Anterior cingulate cortex (tissue), 58 donors: ENCODE measurements at places on chromosomes 2 and 18.

- no peak for DNase-seq
Measured at GRCh38 chr2:180038997-180039396, 31.9 kb upstream of the CWC22 start.

- no peak for DNase-seq
Measured at GRCh38 chr18:54806526-54806925, 21.8 kb upstream of the RAB27B start.

DNA sequence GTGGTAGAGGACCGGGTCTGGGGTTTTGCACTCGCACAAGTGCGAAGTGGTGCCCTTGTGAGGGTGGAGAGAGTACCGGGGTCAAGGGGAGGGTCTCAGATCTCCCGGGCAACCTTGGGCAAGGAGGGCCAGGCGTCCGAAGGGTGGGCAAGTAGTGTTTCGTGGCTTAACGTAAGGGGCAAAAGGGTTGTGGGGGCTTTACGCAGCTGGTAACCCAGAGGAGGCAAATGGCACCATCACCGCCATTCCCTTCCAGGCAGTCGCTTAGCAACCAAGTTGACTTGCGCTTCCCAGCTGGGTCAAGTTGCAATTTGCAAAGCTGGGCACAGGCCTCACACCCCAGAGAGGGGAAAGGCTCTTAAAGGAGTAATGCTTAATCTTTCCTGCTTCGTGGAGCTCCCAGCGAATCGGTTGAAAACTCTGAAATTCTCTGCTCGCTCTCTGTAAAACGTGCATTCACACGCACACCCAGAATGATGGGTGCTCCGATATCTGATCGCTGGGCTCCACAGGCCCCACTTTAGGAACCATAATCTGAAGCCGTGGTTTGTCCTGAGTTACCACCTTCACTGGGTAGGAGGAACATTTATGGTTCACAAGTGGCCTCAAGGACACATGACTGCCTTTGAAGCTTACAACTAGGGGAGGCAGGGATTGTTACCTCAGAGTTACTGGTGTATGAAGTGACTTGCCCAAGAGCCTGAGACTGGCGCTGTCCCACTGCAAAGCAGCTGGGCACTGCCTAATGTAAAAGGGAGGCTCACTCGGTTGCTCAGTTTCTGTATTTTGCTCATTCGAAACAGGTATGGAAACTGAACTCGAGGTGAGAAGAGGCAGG is 127.9 kb downstream of the UXS1 start:
- no peak for DNase-seq

DNA sequence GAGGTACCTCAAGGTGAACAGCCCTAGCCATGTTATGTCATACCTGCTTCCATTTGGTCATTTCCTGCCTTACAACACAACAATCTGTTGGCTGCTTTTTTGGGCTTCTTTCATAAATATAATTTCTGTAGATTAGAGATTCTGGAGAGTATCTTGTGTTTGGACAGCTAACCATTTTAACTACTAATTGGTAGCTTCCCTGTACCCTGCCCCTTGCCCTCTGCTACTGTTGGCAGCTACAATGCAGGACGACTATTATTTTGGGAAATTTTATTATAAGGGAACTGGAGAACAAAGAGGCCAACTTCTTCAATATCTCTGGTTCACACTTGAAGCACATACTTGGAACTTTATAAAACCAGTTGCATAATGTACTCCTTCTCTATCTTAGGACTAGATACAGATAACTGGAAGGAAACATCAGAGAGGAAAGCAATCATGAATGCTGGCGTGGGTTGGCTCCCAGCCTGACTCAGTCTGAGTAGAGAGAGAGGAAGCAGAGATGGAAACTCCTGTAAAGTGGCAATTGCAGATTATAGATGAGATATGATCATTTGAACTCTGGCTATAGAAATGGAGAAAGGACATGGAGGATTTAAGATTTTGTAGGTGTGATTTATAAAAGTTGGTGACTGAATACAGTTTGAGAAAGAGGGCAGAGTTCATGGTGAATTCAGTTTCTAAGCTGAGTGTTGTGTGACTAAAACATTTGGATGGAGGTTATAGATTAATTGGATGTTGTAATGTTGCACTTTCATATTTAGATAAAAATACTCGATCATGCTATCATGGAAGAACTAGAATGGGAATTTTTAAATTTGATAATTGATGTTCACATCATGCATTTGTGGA is 74.5 kb downstream of the MDH1 start:
- no peak for DNase-seq

GRCh38 chr2:60759654-60760053 is 3.6 kb downstream of the PAPOLG start:
- DNase-seq = no peak

DNA sequence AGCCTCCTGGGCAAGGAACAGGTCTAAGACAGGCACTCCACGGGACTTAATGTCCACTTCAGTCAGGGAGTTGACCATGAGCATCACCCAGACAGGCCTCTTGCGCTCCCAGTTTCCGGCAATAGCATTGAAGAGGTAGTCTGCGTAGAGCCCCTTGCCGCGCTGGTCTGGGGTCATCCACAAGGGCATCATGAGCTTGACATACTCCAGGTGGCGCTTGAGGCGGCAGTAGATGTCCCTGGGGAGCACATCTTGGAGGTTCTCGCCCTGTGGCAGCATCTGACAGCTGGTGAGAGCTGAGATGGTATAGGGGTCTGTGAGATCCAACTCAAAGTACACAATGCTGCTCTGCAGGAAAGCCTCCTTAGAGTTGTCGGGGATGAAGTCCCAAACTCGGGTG is 10.6 kb downstream of the TRABD2A start:
- no peak for DNase-seq

DNA sequence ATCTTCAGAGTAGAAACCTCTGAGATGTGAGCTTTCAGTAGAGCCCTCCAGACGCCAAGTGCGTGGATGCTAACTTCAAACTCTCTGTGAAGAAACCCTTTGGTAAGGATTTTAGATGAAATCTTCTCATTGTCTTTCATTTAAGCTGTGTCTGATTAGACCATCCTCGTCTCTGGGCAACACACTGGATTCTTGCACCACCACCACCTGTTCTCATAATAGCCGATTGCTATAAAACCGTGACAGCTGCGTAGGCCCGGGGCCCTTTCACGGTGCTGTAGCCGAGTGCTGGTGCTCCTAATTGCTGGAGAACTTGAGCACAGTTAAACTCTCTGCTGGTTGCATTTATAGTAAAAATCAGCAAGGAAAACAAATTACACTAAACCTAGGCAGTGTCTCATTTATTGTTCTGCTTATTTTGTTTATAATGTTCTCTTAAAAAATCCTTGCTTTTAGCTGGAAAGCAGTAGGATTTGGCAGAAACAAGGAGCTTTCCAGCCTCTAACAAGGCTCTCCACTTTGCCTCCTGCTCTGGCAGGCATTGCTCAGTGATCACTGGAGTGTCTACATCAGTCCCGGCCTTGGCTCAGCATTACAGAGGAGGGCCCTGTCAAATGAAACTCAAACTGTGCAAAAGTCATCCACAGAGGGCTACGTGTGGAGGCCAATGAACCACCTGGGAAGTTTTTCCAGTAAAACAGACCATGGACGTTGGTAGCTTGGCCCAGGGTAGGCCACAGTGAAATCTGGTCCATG is 40.9 kb upstream of the MBP start:
- no peak for DNase-seq

- DNase-seq = peak; percentile 34
Measured at GRCh38 chr18:8480506-8481328, 128.5 kb upstream of the RAB12 start.

DNA sequence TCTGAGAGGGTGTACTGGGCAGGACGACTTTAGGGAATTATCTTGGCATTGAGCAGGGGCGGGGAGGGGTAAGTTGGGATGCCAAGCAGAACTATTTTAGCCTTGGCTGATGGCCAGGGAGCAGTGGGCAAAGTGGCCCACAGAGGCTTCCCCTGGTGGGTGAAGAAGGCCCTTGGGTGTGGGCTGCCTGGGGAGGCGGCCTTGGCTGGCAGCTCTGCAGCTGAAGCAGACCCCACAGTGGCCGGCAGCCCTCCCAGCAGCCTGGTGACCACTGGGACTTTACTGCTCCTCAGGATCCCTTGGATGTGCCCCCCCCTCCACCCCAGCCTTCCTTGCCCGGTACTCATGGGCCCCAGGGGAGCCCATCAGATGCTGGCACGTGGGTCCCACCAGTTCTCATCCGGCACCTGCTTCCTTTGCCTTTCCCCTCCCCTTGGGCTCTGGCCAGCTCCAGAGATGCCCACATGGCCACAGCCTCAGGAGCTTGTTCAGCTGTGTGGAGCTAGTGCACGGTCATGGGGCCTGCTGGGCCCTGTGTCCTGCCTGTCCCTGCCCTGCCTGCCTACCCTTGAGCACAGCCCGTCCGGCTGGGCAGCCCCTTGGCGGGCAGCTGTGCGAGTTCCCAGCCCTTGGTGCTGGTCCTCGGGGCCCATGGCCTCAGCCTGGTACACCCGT is 122.1 kb upstream of the HS6ST1 start:
- DNase-seq = no peak

- no peak for DNase-seq
Measured at GRCh38 chr2:89831641-89832498, 1140.4 kb downstream of the RPIA start.

GRCh38 chr18:13217466-13217961 is 1.0 kb upstream of the LDLRAD4 start:
- peak; percentile 33 for DNase-seq

DNA sequence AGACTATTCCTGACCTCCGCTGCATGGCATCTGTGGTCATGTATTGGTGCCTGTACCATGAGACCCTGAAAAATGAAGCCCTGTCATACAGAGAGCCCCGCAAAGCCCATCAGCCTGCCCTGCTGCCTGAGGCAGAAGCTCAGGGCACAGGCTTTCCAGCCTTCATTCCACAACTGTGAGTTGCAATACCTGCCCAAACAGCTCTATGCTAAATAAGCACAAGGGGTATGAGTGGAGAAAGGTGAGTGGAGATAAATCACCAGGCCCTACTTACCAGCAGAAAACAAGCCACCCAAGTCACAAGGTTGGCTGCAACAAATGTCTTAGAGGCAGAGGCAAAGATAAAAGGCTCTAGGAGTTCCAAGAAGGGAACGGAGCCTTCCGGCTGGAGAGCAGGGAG is 277.4 kb downstream of the TNS1 start:
- no peak for DNase-seq

GRCh38 chr2:225282858-225283710 is 116.4 kb upstream of the NYAP2 start:
- no peak for DNase-seq

- peak; percentile 51 for DNase-seq
Measured at GRCh38 chr2:102736410-102737409, 25.1 kb upstream of the TMEM182 start.

DNA sequence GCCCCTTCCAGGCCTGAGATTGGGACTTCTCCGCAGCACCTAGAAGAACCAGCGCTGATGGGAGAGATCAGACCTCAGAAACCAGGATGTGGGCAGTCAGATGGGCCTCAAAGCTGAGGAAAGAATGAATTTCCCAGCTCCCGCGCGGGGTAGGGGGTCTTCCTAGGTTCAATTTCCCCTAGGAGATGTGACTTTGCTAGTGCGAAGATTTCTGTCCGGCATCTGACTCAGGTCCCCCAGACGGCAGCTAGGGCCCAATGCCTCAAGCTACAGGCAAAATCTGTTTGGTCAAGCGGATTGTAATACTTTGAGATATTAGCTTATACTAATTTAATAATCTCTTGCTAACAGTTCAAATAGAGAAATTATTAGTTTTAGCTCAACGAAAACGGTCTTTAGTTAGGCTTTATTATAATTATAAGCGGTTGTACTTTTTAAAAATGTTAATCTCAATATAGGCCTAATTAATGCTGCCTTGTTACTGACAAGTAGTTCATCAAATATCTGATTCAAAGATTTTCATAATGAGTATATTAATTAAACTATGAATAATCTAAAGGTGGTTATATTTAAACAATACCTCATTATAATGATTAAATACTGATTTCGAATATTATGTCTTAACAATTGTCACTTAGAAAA is 5.8 kb downstream of the DLX1 start:
- DNase-seq = no peak

DNA sequence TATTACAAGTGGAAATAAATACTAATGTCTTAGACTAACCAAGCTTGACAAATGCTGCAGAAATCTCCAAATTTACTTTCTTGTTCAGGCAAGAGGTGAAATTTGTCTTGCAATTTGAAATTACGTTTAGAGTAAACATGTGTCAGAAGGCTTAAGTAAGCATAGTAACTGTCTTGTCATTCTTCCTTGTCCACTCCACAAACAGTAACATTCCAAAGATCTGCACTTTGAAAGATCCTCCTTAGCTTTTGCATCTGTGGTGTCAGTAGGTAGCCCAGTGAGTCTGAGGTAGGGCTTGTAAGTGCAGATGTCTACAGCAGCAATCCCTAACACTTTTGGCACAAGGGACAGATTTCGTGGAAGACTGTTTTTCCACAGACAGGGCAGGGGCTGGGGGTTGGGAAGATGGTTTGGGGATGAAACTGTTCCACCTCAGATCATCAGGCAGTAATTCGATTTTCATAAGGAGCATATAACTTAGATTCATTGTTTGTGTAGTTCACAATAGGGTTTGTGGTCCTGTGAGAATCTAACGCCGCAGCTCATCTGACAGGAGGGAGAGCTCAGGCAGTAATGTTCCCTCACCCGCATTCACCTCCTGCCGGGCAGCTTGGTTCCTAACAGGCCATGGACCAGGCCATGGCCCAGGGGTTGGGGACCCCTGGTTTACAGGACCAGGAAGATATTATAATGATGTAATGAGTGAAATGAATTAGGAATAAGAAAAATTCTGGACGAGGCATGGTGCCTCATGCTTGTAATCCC is 18.6 kb downstream of the RASGRP3 start:
- DNase-seq = no peak

- peak; percentile 78 for DNase-seq
Measured at GRCh38 chr2:20635675-20636584, 15.0 kb downstream of the HS1BP3 start.

DNA sequence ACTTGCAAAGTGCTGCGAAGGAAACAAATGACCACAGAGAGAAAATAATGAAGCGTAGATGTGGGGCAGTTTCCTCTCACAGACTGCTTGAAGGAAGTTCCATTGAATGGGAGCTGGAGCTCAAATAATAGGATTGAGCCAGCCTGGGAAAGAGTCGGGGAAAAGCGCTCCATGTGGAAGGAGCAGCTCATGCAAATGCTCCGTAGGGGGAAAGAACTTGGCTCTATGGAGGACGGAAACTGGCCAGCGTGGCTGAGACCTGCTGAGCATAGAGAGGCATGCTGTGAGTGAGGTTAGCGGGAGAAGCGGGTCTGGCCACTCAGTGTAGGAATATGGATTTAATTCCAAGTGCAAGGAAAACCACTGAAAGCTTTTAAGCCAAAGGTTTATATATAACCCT is 28.6 kb upstream of the VIT start:
- no peak for DNase-seq

GRCh38 chr2:109333414-109334210 is 204.6 kb downstream of the SH3RF3 start:
- DNase-seq = no peak

GRCh38 chr2:66432801-66433694 is 1.9 kb upstream of the MEIS1 start:
- peak; percentile 92 for DNase-seq

GRCh38 chr2:11744631-11745394 is 1.6 kb upstream of the LPIN1 start:
- no peak for DNase-seq

- no peak for DNase-seq
Measured at GRCh38 chr2:166972002-166972401, 83.7 kb downstream of the XIRP2 start.

GRCh38 chr18:49612515-49613033 is 50.7 kb downstream of the LIPG start:
- DNase-seq = no peak

GRCh38 chr2:40434731-40435271 is 17.1 kb downstream of the SLC8A1 start:
- no peak for DNase-seq

GRCh38 chr2:134268265-134268664 is 14.4 kb downstream of the MGAT5 start:
- DNase-seq = no peak

GRCh38 chr2:215885536-215885935 is 127.8 kb downstream of the MREG start:
- no peak for DNase-seq
